ENCODE measurements at places on chromosomes 12 and 14.

DNA sequence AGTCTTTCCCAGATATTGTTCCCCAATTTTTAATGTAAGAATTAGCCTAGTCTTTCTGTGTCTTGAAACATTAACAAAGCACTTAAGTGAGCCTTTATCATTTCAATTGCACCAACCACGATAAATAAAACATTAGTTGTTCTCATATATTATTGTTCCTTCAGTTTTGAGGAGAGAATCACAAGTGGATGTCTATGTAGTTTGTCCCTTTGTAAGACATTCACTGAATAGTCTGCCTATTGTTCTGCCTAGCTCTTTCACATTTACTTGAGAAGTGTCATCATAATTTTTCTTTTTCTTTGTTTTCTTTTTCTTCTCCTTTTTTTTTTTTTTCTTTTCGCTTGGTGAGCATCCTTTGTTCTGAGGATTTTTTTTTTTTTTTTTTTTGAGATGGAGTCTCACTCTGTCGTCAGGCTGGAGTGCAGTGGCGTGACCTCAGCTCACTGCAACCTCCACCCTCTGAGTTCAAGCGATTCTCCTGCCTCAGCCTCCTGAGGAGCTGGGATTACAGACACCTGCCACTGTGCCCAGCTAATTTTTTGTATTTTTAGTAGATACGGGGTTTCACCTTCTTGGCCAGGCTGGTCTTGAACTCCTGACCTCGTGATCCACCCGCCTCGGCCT lies 129.7 kb downstream of the SYT1 start:
- DNase-seq = no peak

DNA sequence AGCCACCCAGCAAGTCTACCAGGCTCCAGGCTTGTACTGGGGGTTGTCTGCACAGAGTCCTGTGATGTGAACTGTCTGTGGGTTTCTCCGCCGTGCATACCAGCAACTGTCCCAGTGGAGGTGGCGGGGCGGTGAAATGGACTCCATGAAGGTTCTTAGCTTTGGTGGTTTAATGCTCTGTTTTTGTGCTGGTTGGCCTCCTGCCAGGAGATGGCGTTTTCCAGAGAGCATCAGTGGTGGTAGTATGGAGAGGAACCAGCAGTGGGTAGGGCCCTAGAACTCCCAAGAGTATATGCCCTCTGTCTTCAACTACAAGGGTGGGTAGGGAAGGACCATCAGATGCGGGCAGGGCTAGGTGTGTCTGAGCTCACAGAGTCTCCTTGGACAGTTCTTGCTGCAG lies 303.8 kb downstream of the TMEM121 start:
- DNase-seq = no peak

DNA sequence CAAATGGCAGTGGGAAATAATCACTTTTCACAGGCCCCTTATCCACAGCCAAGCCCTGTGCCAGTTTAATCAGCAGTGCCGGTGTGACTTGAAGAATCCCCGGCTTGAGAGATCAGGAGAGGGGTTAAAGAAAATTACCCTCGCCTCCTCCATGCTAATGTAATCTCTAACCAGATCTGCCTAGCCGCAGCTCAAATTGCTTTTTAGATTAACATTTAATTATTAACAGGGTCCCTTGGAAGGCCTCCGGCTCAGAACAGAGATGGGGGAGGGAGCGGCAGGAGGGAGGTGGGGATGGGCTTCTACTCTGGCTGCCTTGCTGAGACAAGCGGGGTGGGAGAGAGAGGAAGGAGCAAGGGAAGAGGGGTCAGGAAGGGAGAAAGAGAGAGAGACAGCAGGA lies 24.0 kb downstream of the FAM222A start:
- DNase-seq = no peak

DNA sequence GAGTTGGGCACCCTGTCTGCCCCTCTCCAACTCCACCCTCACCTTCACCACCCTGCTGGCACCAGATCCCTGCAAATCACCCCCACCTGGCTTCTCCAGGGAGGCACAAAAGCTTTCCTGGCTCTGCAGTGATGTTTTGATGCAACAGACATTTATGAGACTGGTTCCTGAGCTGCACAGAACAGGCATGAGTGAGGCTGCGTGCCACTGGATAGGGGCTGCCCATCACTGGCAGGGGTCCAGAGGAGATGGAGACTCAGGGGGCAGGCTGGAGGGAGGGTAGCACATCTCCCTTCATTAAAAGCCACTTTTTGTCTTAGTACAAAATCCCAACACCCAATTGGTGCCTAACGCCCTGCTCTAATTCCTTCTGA lies 17.3 kb upstream of the ZDHHC22 start:
- DNase-seq = no peak

DNA sequence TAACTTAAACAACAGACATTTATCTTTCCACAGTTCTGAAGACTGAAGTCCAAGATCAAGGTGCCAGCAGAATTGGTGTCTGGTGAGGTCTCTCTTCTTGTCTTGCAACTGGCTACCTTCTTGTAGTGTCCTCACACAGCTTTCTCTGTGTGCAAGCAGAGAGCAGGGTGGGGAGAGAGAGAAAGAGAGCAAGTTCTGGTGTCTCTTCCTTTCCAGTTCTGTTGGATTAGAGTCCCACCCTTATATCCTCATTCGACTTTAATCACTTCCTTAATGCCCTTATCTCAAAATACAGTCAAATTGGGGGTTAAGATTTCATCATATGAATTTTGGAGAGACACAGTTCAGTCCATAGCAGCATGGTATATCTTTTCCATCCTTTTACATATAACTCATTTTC lies 40.8 kb downstream of the DYRK2 start:
- no peak for DNase-seq

DNA sequence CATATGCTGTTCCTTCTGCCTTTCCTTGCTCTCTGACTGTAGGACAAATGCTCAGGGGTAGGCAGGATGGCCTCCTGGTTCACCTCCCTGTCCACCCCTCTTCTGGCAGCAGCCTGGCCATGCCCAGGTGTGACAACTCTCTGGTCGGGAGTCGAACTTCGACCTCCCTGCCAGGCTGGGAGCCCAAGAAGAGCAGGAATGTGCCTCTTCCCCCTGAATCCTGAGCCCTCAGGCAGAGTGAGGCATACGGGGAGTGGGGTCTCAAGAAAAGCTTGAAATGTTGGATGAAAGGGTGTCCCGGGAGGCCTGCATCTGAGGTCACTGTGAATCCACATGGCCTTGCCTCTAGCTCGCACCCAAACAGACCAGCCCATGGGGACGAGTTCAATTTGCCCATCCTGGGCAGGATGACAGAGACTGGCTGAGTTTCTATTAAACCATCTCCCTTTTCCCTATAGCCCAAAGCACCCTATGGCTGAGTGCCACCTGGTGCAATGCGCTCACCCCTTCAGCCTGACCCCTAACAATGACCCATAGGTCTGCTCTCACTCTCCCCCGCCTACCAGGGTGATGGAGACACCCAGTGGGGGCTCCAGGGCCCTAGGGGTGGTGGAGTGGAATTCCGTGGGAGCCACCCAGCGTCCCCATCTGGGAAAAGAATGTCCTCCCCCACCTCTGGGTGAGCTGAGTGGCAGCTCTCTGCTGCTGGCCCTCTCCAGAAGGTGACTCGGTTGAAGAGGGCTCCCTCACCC lies 52.9 kb upstream of the DIO3 start:
- no peak for DNase-seq

GRCh38 chr14:72128629-72129028 lies 196.4 kb downstream of the RGS6 start:
- no peak for DNase-seq

GRCh38 chr14:70472253-70473159 lies 20.5 kb downstream of the ADAM21 start:
- no peak for DNase-seq

GRCh38 chr12:132439333-132439904 lies 50.5 kb upstream of the FBRSL1 start:
- peak; percentile 42 for DNase-seq

DNA sequence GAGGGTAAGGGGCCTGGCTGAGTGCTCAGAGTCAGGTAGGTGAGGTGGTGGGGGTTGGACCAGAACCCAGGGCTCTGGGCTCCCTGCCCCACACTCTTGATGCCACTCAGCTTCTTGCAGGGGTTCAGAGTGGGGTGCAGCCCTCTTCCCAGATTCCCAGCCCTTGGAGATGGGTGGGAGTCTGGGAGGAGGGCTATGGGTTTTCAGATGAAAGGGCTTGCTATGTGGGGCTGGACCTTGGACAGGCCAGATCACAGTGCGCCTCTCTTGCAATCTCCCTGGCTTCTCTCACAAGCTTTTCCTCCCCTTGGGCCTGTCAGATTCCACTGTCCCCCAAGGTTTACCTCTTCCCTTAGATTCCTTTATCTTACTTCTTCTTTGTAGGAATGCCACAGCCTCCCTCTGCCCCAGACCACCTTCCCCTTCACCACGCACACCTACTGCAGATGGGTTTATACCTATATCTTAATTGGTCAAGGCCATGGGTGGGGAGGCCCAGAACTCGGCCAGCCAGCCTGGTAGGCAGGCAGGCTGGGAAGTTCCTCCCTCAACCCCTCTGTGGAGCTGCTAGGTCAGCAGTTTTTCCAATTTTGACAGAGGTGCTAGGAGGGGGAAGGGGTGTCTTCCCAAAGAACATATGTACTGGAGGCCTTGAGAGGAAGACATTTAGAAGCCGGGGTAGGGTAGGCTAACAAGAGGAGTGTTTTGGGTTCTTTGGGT lies 1.4 kb downstream of the NYNRIN start:
- no peak for DNase-seq

DNA sequence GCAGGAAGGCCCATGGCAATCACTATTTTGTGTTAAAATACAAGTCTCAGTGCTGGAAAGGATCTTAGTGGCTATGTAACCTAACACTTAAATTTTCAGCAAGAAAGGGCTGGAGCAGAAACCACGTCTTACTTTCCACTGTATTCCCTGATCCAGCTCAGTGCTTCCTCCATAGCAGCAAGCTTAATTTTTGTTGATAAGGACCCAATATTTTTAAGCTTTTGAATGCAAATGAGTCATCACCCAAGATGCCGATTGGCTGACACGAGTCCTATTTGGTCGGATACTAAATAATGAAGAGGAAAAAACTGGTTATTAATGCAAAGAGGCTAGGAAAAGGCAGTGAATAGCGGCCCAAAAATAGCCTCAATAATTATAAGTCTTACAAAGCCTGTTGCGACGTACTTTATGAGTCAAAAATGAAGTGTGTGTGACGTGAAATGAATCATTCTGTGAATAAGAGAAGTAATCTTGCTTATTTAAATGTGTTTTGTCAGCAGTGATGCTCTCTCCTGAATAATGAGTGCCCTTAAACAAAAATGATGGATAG lies 46.9 kb upstream of the IGF1 start:
- DNase-seq = no peak

DNA sequence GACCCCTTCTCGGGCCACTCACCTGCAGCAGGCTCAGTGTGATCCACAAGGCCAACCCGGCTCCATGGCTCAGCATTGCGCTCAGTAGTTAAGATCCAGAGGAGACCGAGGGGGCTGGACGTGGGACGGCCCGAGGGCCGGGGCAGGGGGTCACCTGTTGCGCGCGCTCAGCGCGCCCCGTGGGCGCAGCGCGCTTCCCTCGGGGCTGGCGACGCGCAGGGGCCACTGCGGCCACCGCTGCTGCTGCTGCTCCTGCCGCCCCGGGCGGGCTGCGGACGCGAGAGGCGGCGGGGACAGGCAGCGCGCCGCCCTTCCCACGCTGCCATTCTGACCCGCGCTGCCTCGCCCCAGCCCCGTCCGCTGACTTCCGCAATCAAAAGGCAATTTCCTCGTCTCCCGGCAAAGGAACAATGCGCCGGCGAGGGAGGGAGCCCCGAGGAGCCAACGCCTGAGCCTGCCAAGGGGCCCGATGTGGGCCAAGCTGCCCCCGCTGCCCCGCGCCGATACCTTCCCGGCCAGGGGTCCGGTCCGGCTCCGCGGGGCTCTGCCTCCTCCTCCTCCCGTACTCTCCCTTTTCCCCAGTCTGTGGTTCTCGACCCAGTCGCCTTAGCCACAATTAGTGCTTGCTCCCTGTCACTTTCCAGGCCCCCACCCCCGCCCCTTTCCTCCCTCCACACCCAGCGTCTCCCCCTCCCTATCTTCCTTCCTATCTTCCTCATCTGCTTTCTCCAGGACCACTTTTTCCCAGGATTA lies 27.3 kb downstream of the PTPRB start:
- DNase-seq = no peak

GRCh38 chr12:109027767-109028166 lies 6.9 kb upstream of the SVOP start:
- DNase-seq = no peak

- DNase-seq = no peak
Observed at GRCh38 chr14:100028990-100029677, 36.1 kb upstream of the EVL start.

GRCh38 chr14:54738009-54738408 lies 164.6 kb downstream of the GCH1 start:
- no peak for DNase-seq

- no peak for DNase-seq
Observed at GRCh38 chr12:1481326-1481725, 113.1 kb downstream of the FBXL14 start.

DNA sequence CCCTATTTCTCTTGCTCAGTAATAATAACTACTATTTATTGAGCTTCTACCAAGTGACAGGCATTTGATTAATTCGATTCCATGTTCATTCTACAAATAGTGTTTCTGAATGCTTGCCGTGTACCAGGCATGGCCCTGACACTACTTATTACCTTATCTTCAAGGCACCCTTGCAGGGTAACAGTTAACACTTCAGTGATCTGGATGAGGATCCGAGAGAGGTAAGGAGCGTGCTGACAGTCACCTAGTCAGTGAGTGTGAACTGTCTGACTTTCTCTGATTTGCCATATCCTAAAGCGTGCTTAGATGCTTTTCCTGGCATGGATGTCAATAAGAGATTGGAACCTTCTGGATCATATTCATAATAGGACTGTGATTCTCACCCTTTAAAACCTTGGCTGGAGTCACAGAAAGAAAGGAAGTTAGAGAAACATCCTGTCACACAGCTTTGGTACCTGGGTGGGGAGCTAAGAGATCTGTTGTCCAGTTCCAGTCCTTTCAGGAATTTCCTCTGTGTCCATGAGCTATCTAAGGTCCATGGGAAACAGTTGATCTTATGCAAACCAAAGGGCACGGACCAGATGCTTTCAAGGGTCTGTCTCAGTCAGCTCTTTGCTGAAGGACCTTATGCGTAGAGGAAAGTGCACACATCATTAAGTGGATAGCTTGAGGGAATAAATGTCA lies 54.8 kb downstream of the PPFIBP1 start:
- no peak for DNase-seq

- DNase-seq = no peak
Observed at GRCh38 chr12:48302161-48302911, 48.4 kb downstream of the ZNF641 start.

DNA sequence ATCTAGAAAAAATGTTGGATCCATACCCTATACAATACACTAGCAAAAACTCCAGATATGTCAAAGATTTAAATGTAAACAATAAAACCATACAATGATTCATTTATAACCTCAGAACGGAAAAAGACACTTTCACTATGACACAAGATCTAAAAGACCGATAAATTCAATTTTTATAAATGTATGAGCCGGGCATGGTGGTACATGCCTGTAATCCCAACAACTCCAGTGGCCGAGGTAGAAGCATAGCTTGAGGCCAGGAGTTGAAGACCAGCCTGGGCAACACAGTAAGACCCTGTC lies 2.5 kb upstream of the SOS2 start:
- DNase-seq = no peak

DNA sequence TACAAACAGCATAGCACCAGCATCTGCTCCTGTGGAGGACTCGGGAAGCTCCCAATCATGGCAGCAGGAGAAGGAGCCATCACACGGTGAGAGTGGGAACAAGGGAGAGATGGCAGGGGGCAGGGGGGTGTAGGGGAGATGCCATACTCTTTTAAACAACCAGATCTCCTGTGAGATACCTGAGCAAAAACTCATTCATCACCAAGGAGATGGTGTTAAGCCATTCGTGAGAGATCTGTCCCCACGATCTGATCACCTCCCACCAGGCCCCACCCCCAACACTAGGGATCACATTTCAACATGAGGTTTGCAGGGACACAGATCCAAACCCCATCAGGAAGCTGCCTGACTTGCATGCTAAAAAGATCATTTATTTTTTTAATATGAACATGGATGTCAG lies 499.3 kb downstream of the TMEM132D start:
- DNase-seq = no peak

All from CMK (cell line).